ENCODE measurements at places on chromosomes 5 and 9. TPM values are rescaled to one million over a fixed set of nuclear protein-coding genes. Genes with fewer than 3 reads are reported as not detected.

Gene IL17B
- not detected for total RNA-seq

Gene SLC6A7
- not detected for total RNA-seq

Gene PHYHD1
- total RNA-seq = 1.2 TPM

Gene CCL28
- total RNA-seq = 16.4 TPM

Gene SLC34A1
- 0.11 TPM for total RNA-seq

Gene SPATA31E1
- total RNA-seq = not detected

Gene ZNF484
- total RNA-seq = 11.5 TPM

Gene PLPP1
- 26.8 TPM for total RNA-seq

Gene RANBP3L
- total RNA-seq = not detected

Gene PRRX2
- total RNA-seq = 0.64 TPM

Gene RNF183
- total RNA-seq = not detected

Gene SPINK7
- total RNA-seq = not detected

Gene F12
- total RNA-seq = 1.2 TPM

Gene FAXDC2
- total RNA-seq = 0.14 TPM

Gene SURF2
- total RNA-seq = 16.0 TPM

Gene ENC1
- total RNA-seq = 0.89 TPM

Gene GRXCR2
- not detected for total RNA-seq

Gene ARID3C
- total RNA-seq = 0.14 TPM
